Natural killer cell treated with Interleukin-12 subunit alpha and Interleukin-12 subunit beta and Interleukin-15 and Interleukin-18, amount 100 ng/mL, for 72 hours (primary cell): ENCODE measurements at places on chromosomes 5 and 9.

DNA sequence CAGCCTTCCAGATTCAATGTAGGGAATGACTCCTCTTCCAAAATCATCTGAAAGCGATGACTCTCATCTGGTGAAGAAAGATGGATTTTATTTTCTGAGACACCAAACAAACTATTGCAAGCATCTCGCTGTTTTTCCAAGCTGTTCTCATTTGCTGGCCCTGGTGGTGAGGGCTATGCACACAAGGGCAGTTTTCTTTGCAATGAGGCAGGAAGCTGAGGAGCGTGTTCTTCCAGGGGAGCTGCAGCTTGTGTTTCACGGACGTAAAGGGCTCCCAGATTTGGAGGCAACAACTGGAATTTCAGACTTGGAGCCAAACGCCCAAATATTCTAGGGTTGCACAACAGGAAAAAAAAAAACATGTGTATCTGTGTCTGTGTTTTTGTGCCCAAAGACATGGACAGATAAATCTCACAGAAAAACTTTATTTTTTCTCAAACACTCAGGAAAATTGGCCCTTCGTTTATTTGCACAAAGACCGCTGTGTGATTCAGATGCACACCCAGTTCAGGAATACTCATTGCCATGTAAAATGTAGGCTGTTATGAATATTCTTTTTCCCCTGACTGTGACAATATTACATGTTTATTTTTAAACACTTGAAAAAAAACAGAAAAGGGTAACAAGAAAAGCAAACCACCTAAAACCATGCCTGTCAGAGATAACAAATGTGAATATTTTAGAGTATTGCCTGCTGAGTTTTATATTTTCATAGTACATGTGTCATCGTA lies 151.3 kb downstream of the GAS1 start:
- DNase-seq = no peak

- no peak for DNase-seq
Measured at GRCh38 chr9:98978231-98978681, 34.5 kb downstream of the COL15A1 start.

DNA sequence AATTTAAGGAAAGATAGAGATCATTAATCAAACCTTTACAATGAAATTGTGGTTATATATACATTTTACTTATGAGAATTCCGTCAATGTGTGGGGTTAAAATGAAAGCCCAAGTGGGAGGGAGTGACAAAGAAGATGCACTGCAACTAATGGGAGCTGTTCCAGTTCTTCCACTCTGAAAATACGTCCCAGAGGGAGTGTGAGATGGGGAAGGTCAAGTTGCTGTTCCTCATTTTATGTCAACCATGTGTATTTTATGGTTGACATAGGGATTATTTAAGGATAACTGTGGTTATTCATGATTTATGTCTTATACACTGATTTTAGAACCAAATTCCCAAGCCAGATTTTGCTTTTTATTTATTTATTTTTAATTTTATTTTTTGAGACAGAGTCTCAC lies 14.2 kb upstream of the RGS3 start:
- DNase-seq = no peak

- DNase-seq = no peak
Measured at GRCh38 chr5:164962329-164962961, 1457.0 kb downstream of the MAT2B start.

- DNase-seq = no peak
Measured at GRCh38 chr5:155676967-155677366, 650.0 kb upstream of the SGCD start.

GRCh38 chr5:16810208-16810854 lies 125.8 kb downstream of the MYO10 start:
- DNase-seq = no peak

DNA sequence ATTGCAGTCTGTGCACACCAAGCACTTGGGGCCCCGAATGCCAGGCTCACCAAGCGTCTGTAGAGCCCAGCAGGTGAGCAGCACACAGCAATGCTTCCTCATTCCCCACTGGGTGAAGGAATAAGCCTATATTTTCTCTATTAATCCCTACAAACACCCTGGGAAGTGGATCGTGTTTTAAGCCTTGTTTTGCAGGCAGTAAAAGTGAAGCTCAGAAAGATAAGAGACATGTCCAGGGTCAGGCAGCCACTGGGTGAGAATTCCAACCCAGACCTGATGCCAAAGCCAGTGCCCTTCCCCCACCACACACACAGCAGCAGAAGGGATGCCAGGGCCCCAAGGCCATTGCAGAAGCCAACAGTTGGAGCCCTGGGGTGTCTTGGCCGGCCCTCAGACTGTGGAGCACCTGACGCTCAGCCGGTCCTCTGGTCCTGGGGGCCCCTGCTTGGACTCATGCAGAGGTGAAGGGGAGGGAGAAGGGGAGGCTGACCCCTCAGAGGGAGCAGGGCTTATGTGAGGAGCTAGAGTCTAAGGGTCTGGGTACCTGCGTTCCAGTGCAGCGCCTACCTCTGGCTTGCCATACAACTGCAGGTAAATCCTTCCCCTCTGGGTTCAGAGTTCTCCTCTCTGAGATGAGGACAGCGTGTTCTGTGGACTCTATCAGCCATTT lies 26.3 kb upstream of the SYNPO start:
- DNase-seq = no peak

DNA sequence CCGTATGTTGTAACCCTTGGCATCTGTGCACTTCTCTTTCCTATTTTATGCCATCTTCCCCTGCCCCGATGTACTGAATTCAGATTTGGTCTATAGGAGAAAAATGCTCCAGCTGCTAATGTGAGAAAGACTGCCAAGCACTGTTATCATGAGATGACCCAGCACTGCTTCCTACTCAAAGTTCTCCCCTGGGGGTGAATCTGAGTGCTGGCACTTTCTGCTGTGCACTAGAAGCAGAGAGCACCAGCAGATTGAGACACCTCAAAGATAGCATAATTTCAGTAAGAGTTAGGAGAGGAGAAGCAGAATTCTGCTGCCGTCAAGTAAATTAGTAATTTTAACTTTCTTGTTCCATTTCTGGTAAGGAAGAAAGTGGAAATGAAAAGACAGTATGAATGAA lies 92.8 kb upstream of the ACOT12 start:
- DNase-seq = no peak

DNA sequence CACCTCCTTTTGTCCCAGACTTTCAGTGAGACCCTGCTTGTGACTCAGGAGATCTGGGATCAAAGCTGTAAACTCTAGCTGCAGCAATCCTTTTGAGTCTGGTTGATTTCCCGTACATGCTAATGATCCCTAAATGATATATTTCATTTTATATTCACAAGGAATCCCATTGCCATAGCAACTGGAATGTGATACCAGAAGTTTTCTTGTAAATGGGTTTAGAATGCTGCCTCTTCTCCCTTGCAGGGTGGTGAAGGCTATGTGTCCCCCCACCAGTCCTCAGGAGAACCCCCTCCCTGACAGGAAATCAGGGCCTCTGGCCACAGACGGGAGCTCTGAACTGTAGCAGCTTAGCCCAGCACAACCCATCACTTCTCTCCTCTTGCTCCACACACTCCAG lies 215.0 kb downstream of the FSTL4 start:
- no peak for DNase-seq

GRCh38 chr5:88878976-88879375 lies 4.0 kb downstream of the MEF2C start:
- no peak for DNase-seq
